CD4-positive, alpha-beta T cell treated with Interferon alpha-2 for 1 hour (primary cell): ENCODE measurements at places on chromosomes 7 and 10.

- no peak for DNase-seq
Observed at GRCh38 chr10:122182308-122182707, 88.8 kb upstream of the BTBD16 start.

DNA sequence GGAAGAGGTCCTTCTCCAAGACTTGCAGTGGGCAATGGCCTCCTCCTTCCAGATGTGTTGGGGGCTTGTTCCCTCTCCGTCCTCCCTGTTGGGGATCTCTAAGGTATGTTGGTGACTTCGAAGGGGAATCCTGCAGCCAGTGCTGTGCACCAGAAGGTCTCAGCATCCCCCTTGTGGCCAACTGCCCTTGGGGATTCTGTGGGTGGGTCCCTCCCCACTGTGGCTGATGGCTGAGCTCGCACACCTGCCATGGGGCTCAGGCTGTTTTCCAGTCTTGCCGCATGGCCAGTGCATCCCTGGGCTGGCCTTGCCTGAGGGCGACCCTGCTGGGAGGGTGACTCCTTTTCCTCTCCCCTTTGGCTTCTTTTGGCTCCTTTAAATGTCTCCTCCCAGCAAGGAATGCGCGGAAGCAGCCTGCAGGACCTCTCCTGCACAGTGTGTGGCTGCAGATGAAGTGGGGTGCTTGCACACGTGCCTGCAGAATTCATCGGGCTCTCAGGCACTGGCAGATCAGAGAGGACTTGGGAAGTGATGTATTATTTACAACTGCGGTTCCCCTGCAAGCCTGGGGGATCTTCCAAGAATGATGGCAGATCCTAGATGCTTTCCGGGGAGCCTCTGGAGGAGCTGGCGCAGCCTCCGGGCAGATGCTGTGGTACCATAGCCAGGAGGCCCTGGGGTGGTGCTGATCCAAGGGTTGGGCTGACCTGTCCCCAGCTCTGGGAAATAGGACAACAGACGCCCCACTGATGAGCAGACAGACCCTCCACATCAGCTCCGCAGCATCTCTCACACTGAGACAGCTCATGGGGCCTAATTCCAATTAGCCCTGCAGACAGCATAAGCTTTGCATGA lies 410.0 kb downstream of the TCERG1L start:
- no peak for DNase-seq

- DNase-seq: no peak
Observed at GRCh38 chr7:11779864-11780674, 51.9 kb downstream of the THSD7A start.

- DNase-seq: no peak
Observed at GRCh38 chr7:139455789-139456188, 27.7 kb downstream of the KLRG2 start.

GRCh38 chr10:75209086-75209920 lies 1.3 kb upstream of the VDAC2 start:
- DNase-seq: no peak

GRCh38 chr7:40714363-40715052 lies 579.7 kb downstream of the SUGCT start:
- DNase-seq: no peak

DNA sequence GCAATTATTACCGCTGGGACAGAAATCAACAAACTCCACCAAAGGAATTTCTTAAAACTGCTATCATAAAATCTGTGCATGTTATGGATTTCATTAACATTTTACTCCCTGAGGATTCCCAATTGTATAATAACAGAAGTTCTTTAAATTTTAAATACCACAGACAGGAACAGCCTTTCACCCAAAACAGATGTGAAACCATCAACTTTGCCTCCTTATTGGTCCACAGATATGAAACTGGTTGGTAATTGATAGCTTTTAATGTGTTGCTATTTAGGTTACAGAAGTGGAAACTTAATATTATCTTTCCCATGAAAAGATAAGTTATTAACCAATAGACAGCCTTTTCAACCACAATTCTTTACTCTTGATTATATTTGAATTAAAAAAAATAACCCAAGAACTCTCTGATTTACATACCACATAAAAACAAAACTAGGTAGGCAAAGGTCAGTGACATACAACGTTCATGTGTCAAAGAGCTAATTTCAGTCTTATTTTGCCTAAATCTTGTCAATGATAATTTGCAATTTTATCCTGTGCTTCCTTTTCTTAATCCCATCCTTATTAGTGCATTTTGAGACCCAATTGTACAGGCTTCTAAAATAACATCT lies 90.0 kb downstream of the NRP1 start:
- DNase-seq: no peak

DNA sequence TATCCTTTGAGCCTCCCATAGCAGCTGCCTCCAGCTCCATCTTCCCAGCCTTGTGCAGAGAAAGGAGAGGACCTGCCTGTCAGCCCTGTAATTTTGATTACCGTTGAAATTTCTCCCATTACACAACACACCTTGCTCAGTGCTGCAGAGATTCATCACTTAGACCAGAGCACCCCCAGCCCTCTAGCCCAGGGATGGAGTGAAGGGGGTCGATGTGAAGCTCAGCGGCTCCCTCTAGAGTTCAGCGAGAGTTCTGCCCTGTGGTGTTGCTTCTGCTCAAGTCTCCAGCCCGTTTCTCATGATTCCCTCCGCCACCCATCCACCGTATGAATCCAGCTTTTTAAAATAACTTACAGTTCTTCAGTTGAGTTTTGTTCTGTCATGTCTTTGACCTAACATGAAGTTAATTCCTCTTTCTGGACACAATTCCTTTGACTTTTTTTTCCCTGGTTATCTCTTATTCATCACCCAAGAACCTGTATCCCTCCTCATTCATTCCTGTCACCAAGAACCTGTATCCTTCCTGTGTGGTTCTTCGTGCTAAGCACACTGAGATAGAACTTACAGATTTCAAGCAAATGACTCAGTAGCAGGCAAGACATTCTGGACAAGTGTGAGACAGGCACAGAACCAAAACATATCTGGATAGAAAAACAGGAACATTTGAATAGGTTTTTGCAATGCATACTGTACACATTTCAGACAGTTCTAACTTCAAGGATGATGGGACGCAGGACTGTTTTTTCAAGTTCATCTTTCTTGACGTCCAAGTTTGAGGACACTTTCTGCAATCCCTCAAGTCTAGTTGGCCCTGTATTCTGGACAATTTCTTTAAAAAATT lies 35.0 kb upstream of the ZNF32 start:
- DNase-seq: no peak

DNA sequence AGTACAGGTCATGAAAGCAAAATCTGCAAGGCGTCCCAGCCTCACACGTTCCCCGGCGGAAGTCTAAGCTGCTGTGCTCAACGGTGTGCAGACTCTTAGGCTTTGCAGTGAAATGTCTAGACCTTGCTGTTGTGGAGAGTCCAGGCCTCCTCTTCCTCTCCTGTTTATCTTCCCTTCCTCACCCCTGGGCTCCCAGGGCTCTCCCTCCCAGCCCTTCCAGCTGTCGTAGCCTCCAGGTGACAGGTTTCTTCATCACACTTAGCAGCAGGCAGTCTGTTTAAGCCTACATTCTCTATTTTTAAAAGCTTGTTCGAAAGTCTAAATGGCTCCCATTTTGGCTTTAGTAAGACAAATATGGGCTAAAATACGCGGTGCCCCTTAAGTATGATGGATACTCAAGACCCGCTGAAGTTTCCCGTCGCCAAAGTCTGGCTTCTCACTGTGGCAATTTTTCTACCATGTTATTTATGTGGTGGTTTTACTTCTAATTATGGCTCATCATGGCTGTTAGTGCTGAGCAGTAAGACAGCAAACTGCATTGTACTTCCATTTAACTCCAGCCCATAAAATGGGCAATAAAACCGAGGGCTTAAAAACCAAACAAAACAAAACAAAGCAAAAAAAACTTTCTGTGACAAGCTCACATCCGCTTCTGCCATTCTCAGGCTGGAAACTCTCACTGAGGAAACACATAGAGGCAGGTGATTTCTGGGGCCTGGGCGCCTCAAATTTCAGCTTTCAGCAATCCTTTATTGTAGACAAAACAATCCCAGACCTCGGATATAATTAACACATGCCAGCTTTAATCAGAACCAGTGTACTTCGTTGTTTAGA lies 243.2 kb downstream of the SNX10 start:
- DNase-seq: no peak

DNA sequence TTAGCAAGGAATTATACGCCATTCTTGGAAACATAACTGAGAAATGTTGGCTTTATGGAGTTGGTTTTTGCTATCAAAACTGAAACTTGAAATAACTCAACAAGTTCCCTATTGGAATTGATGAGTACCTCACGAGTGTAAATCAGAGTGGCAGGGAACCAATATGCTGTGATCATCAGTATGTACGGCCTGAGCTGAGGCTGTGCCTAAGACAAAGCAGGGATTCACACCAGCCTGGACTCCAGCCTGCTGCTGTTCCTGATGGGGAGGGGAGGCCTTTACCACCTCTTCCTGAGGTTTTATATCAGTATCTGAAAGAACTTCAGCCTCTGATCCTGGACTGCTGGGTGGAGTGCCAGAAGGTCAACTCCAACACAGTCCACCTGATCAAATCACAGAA lies 52.7 kb downstream of the CRTAC1 start:
- no peak for DNase-seq

- no peak for DNase-seq
Observed at GRCh38 chr10:119933179-119933578, 40.6 kb downstream of the SEC23IP start.

GRCh38 chr7:117427258-117427701 lies at the start of gene ASZ1:
ASZ1 (minus strand) TSS chr7:117427493; CDS start chr7:117427460, 33 bp downstream.
- no peak for DNase-seq

GRCh38 chr7:124532166-124532565 lies 233.4 kb downstream of the GPR37 start:
- no peak for DNase-seq

- no peak for DNase-seq
Observed at GRCh38 chr10:108574233-108574632, 1349.1 kb downstream of the XPNPEP1 start.

DNA sequence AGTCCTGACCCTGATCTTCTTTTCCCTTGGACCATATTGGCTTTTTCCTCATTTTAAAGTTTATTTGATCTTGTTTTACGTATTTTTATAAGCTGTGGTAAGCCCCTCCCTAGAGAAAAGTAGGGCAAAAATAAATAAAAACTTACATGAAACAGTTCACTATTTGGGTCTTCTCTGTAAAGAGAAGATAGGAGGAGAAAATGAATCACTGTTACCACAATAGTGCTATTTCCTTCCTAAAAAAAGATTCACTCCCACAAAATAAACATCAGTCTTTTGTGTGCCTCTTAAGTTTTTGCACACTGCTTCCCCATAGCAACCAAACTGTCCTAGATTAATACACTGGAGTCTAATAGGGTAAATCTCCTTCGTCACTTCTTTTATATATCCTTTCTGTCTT lies 1.4 kb upstream of the SVIL start:
- DNase-seq: no peak

DNA sequence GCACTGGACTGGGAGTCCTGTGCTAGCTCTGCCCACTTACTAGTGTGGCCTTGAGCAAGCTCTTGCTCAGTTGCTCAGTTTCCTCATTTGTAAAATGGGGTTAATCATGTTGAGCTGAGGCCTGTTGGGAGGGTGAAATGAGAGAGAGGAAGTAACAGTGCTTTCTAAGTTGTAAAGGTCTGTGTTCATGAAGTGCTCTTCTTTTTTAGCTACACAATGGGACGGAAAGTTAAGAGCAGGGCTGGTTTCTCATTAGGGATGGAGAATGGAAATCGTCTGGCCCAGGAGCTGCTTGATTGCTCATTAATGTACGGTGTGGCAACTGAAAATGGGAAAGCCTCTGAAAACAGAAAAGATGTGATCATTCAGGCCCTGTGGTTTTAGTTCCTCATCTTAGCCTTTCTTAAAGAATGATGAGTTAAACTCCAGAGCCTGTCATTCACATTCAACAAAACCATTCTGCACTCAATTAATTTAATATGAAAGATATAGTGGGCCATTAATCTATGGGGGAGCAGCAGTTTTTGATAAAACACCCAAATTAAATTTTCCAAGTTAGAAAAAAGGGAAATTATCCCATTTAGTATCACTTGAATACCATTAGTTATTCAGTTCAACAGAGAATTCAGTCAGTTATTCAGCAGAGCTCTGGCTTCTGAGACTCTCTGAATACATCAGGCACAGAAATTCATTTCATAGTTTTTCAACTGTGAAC lies 60.5 kb downstream of the SH2D4B start:
- no peak for DNase-seq

- DNase-seq: no peak
Observed at GRCh38 chr10:113856563-113856962, 2.1 kb downstream of the NHLRC2 start.

- DNase-seq: no peak
Observed at GRCh38 chr10:127314797-127315196, 118.4 kb upstream of the INSYN2A start.

GRCh38 chr7:26444555-26444954 lies 152.9 kb downstream of the SNX10 start:
- DNase-seq: no peak

- no peak for DNase-seq
Observed at GRCh38 chr7:132866144-132866531, 215.8 kb downstream of the CHCHD3 start.

DNA sequence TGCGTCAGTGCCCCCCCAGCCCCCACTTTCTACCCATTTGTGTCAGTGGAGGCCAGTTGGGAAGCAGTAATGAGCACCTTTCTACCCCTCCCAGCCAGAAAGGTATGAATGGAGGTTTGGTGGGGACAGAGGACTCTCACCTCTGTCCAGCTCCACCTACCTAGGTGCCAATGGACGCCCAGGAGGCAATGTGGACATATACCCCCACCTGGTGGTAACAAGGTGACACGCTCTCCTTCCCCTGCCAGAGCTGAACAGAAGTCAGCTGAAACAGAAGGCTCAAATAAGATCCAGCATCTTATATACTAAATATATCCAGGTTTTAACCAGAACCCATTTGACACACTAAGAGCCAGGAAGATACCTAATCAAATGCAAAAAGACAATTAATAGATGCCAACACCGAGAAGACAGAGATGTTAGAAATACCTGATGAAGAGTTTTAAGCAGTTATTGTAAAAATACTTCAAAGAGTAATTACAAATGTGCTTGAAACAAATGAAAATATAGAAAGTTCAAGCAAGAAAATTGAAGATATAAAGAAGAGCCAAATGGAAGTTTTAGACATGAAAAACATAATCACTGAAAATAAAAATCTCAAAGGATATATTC lies 18.4 kb upstream of the SORCS3 start:
- no peak for DNase-seq

GRCh38 chr7:19560111-19560883 lies 148.5 kb downstream of the POLR1F start:
- DNase-seq: no peak

GRCh38 chr7:3552499-3552898 lies 251.4 kb downstream of the SDK1 start:
- no peak for DNase-seq

- DNase-seq: no peak
Observed at GRCh38 chr10:129389194-129389593, 77.8 kb upstream of the MGMT start.

GRCh38 chr10:114871379-114871778 lies 49.8 kb downstream of the FHIP2A start:
- DNase-seq: no peak
